ENCODE measurements at places on chromosomes 5 and 9. TPM values are rescaled to one million over a fixed set of nuclear protein-coding genes. Genes with fewer than 3 reads are reported as not detected.

IFNA21 gene
- not detected for total RNA-seq

AP3B1 gene
- 44.2 TPM for total RNA-seq

TTLL11 gene
- 2.3 TPM for total RNA-seq

FREM1 gene
- total RNA-seq: not detected

NAIP gene
- 14.0 TPM for total RNA-seq

HOMER1 gene
- total RNA-seq: 2.4 TPM

SEPTIN8 gene
- 32.6 TPM for total RNA-seq

FAM169A gene
- 1.8 TPM for total RNA-seq

SV2C gene
- total RNA-seq: 0.02 TPM

SLC36A2 gene
- total RNA-seq: not detected

ERCC8 gene
- total RNA-seq: 8.8 TPM

RASEF gene
- not detected for total RNA-seq

RANBP6 gene
- total RNA-seq: 19.9 TPM

CXCL14 gene
- not detected for total RNA-seq

KIF24 gene
- total RNA-seq: 7.8 TPM

ADCY2 gene
- total RNA-seq: not detected

PFN3 gene
- not detected for total RNA-seq

HEXB gene
- 58.8 TPM for total RNA-seq

ADAMTS16 gene
- total RNA-seq: not detected

MAMDC2 gene
- total RNA-seq: not detected

TSLP gene
- not detected for total RNA-seq

GARIN3 gene
- not detected for total RNA-seq

GRXCR2 gene
- not detected for total RNA-seq

C5orf34 gene
- 7.9 TPM for total RNA-seq

PPIC gene
- not detected for total RNA-seq

ANKRD31 gene
- total RNA-seq: 0.16 TPM

LEAP2 gene
- total RNA-seq: 4.0 TPM

ECM2 gene
- total RNA-seq: not detected

COL27A1 gene
- 0.82 TPM for total RNA-seq

SLC28A3 gene
- total RNA-seq: 0.14 TPM

RAD50 gene
- total RNA-seq: 32.3 TPM

SPAG8 gene
- total RNA-seq: 1.4 TPM

CEP120 gene
- 36.5 TPM for total RNA-seq

PDLIM4 gene
- 0.45 TPM for total RNA-seq

POMT1 gene
- total RNA-seq: 36.5 TPM

PCDHGA11 gene
- 0.11 TPM for total RNA-seq

CDKN2A gene
- 21.2 TPM for total RNA-seq

THOC3 gene
- 94.6 TPM for total RNA-seq

PCSK1 gene
- not detected for total RNA-seq

GFI1B gene
- not detected for total RNA-seq

CCL27 gene
- total RNA-seq: 0.25 TPM

SLC6A19 gene
- not detected for total RNA-seq

FSTL4 gene
- not detected for total RNA-seq

FAM151B gene
- 1.0 TPM for total RNA-seq

CD14 gene
- total RNA-seq: 0.32 TPM

CCNO gene
- total RNA-seq: not detected

SPATA31A5 gene
- not detected for total RNA-seq

PRDM9 gene
- not detected for total RNA-seq

CPEB4 gene
- 13.5 TPM for total RNA-seq

PAXX gene
- total RNA-seq: 74.5 TPM

GABRA6 gene
- not detected for total RNA-seq

PCDHB4 gene
- total RNA-seq: not detected

MELK gene
- 52.6 TPM for total RNA-seq

XPA gene
- 13.2 TPM for total RNA-seq

STKLD1 gene
- total RNA-seq: 0.59 TPM
